Activated CD4-positive, CD25-positive, alpha-beta regulatory T cell treated with anti-CD3 and anti-CD28 coated beads, Interleukin-2, amount 50 U/mL, for 16 hours (primary cell): ENCODE measurements at places on chromosomes 2 and 18.

DNA sequence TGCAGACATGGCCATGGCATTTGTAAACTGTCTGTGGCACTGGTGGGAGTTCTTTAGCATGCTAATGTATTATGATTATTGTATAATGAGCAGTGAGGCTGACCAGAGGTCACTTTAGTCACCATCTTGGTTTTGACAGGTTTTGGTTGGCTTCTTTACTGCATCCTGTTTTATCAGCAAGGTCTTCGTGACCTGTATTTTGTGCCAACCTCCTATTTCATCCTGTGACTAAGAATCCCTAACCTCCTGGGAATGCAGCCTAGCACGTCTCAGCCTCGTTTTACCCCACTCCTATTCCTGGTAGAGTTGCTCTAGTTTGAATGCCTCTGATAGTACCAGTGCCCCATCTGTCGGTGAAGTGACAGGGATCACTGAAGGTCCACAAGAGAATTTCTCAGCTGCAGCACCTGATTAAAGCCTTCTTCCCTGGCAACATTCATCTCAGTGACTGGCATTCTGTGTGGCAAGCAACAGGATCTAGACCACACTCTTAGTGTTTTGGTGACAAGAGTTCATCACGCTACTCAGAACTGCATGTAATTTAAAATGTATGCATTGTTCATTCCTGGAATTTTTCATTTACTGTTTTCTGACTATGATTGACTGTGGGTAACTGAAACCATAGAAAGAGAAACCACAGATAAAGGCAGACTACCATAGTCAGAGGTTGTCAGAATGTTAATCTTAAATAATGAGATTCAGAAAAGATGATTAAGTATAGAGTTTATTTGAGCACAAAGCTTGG, 43.0 kb upstream of the GPR39 start:
- DNase-seq = no peak

GRCh38 chr2:233953087-233953801, 36.1 kb downstream of the TRPM8 start:
- DNase-seq = no peak

GRCh38 chr2:121682396-121683298, 33.4 kb upstream of the CLASP1 start:
- no peak for DNase-seq

- DNase-seq = no peak
These were observed 71.4 kb upstream of the FAM98A start for GRCh38 chr2:33670392-33670937.

- DNase-seq = no peak
These were observed 527.6 kb upstream of the MEX3C start for GRCh38 chr18:51724790-51725721.

GRCh38 chr2:120283649-120284048, 31.0 kb downstream of the RALB start:
- no peak for DNase-seq

DNA sequence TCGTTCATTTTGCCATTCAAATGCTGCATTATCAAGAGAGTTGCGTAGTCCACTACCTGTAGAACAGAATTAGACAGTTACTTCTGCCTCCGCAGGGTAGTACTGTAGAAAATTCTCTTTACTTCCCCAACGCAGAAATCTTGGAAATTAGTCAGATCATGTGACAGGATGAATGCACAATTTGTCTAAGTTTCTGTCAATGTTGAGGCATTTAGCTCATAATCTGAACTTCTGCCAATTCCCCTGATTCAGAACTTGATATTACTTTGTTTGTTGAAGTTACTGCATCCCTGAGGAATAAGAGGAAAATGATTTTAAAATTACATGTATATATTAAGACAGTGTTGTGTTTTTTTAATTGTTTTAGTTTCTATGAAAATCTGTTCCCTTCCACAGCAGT, 83.4 kb downstream of the TTC27 start:
- DNase-seq = no peak

DNA sequence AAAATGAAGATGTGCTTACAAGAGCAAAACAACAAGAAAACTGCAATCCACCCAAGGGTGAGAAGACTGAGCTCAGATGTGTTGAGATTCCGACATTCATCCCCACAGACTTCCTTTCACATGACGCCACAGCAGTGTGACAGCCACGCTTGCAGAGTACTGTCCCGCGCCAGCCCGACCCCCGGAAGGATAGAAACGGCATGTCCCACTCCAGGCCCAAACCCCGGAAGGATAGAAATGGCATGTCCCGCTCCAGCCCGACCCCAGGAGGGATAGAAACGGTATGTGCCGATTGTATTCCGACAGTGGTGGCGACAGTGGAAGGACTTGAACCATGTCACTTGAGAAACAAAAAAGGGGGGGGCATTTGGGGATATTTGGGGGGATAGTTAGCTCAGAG, 119.1 kb upstream of the PXDN start:
- no peak for DNase-seq

GRCh38 chr2:149122516-149122915, 84.0 kb downstream of the LYPD6B start:
- no peak for DNase-seq

GRCh38 chr2:118457951-118458350, 369.7 kb downstream of the INSIG2 start:
- DNase-seq = no peak

GRCh38 chr2:177332026-177332991, 60.3 kb upstream of the AGPS start:
- peak; percentile 7 for DNase-seq

DNA sequence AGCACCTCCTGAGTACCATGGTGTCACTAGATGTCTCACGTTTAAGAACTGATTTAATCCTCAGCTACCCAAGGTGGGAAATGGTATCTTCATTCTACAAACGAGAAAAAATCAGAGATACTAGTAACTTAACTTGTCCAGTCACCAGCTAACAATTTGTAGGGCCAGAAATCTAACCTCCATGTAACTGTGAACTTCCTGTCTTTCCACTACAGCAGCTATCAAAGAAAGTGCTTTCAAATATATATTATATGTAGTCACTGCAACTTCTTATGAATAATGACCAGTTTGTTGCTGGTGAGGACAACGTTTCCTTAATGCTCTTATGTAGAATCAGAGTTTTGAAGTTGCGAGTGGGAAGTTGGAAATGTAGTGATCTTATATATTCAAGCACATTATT, 1.9 kb downstream of the REV1 start:
- no peak for DNase-seq

- DNase-seq = no peak
These were observed 6.6 kb upstream of the BARD1 start for GRCh38 chr2:214816008-214816533.

DNA sequence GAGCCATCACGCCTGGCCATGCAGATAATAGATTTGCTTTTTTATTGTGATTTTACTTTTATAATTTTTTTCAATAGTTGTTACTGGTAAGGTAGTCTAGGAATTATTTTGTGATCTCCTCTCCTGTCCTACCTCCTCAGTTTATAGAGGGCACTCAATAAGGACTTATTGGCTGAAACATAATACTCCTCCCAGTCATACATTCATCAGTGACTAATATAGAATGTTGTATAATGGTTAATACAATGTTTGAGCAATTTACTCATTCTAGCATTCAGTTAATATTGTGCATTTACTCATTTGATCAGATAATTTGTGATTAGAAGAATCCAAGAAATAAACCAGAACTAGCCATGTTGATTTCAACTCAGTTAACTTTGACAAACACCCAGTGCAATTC, 25.8 kb upstream of the PPP3R1 start:
- no peak for DNase-seq

GRCh38 chr2:128686881-128687555, 368.4 kb upstream of the HS6ST1 start:
- DNase-seq = no peak

GRCh38 chr18:78947291-78947690, 32.3 kb upstream of the SALL3 start:
- no peak for DNase-seq

- DNase-seq = no peak
These were observed 11.3 kb downstream of the PTPRN start for GRCh38 chr2:219297766-219298456.

DNA sequence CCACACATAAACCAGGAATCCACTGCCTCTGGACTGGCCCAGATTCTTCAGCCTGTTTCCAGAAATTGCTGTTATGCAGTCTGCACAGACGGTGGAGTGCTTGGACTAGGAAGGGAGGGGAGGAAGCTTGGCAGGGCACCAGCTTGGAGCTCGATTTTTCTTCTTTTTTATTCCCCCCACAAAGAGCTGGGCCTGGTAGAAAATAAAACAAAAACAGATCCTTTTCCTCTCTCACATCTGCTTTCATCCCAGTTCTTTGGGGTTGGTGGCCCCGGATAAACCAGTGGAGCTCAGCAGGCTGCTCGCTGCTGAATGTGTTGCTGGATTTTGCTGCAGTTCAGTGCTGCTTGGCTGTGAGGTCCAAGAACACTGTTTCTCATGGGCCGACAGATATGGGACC, 16.0 kb downstream of the LRRTM1 start:
- no peak for DNase-seq

GRCh38 chr2:190094316-190094871, 31.9 kb upstream of the MSTN start:
- DNase-seq = no peak

- no peak for DNase-seq
These were observed 1096.1 kb upstream of the NRXN1 start for GRCh38 chr2:52128081-52128480.

DNA sequence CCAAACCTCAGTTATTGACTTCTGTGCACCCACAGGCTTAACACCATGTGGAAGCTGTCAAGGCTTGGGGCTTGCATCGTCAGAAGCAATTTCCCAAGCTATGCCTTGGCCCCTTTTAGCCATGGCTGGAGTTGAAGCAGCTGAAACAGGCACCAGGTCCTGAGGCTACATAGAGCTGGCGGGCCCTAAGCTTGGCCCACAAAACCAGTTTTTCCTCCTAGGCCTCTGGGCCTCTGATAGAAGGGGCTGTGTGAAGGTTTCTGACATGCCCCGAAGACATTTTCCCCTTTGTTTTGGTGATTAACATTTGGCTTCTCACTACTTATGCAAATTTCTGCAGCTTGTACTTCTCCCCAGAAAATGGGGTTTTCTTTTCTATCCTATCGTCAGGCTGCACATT, 9.1 kb upstream of the TMX3 start:
- no peak for DNase-seq

DNA sequence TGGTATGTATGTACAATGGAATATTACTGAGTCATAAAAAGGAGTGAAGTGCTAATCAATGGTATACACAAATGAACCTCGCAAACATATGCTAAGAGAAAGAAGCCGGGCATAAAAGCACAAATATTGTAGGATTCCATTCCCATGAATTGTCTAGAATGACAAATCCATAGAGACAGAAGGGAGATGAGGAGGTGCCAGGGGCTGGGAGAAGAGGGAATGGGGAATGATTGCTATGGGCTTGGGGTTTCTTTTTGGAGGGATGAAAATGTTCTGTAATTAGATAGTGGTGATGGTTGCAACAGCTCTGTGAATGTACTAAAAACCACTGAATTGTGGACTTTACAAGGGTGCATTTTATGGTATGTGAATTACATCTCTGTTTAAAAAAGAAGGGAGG, 73.5 kb downstream of the GLI2 start:
- no peak for DNase-seq

GRCh38 chr2:218063486-218063885, 5.6 kb upstream of the RUFY4 start:
- no peak for DNase-seq

- no peak for DNase-seq
These were observed 215.6 kb upstream of the TMEFF2 start for GRCh38 chr2:192410319-192410718.

GRCh38 chr2:2523461-2524347, 192.6 kb upstream of the MYT1L start:
- no peak for DNase-seq

DNA sequence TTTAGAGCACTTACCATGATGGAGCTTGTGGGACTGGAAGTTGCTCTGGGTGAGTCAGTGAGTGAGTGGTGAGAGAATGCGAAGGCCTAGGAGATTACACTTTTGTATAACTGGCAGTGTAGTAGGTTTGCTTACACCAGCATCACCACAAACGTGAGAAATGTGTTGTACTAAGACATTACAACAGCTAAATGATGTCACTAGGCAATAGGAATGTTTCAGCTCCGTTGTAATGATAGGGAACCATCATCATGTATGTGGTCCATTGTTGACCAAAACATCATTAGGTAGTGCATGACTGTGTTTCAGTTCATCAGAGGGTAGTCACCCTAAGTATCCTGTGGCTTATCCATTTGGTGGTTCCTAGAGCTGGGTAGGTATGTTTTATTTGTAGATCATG, 11.9 kb downstream of the ZNF407 start:
- no peak for DNase-seq

- no peak for DNase-seq
These were observed 263.0 kb downstream of the EIPR1 start for GRCh38 chr2:3114406-3115185.

GRCh38 chr2:56053679-56054078, 130.1 kb upstream of the EFEMP1 start:
- no peak for DNase-seq

DNA sequence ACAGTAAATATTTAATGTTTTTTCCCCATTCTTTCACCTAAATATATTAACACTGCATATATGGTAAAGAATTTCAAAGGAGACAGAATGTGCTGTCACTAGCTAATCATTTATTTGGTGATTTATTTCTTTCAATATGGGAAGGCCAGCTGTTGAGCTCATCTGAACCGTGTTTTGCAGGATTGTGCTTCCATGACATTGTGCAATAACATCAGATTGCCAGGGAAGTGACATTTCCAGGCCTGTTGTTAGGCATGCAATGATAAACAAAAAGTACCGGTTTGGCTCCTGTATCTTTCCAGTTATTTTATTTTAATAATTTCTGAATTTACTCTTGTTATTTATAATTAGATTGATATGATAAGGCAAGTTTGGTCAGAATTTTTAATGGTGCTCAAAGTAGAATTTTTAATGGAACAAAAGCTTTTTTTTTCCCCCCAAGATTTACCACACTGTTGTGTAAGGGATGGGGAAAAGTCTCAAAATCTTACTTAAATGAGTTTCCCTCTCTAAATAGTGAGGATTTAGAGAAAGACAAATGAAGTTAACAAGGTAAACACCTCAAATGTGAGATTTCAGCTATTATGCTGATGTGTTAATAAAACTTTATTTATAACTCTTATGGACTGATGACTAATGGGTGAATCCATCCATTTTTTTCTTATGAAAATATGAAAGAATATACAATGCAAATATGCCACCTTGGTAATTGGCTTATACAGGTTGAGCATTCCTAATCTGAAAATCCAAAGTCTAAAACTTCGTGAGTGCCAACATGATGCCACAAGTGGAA, 52.7 kb downstream of the MALT1 start:
- no peak for DNase-seq

GRCh38 chr2:236977063-236977851, 108.4 kb upstream of the COPS8 start:
- DNase-seq = no peak

DNA sequence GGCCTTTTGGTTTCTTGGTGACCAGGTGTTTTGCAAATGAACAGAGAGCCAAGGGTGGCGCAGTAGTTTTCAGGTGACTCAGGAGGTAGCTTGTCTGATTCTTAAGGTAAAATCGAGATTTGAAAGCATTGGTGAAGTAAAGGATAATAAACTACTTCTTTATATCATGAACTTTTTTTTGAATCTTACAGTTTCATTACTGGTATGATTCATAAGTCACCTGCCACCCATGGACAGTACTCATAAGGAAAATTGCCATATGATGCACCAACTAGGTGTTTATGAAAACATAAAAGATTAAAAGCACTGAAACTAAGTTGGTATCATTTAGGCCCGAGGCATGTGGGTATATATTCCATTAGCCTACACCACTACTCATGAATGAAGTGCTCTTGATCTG, 84.1 kb upstream of the MGAT5 start:
- DNase-seq = no peak
